ENCODE measurements at places on chromosomes 5 and 9. TPM values are rescaled to one million over a fixed set of nuclear protein-coding genes. Genes with fewer than 3 reads are reported as not detected.

PCDH12 gene
- 0.29 TPM for total RNA-seq

GNA14 gene
- total RNA-seq, result not detected

DNM1 gene
- 5.2 TPM for total RNA-seq

SLC36A3 gene
- total RNA-seq, result not detected

AGXT2 gene
- total RNA-seq, result not detected

LCN1 gene
- not detected for total RNA-seq

BAAT gene
- total RNA-seq, result not detected

OR1J2 gene
- total RNA-seq, result not detected

MSX2 gene
- total RNA-seq, result not detected

CTXN3 gene
- not detected for total RNA-seq

SLC12A7 gene
- total RNA-seq, result 8.6 TPM

GPR151 gene
- total RNA-seq, result not detected

SPINK13 gene
- not detected for total RNA-seq

FGF10 gene
- not detected for total RNA-seq

BRD3 gene
- 6.1 TPM for total RNA-seq

HMGXB3 gene
- 38.8 TPM for total RNA-seq

GABRA6 gene
- not detected for total RNA-seq

PHYHD1 gene
- total RNA-seq, result 5.5 TPM

RETREG1 gene
- total RNA-seq, result not detected

CARTPT gene
- total RNA-seq, result not detected

CDKN2A gene
- 52.5 TPM for total RNA-seq

PPP1R26 gene
- total RNA-seq, result 11.0 TPM

PAX5 gene
- not detected for total RNA-seq

PCDHGA4 gene
- total RNA-seq, result 2.1 TPM

PCDHGA11 gene
- total RNA-seq, result 8.4 TPM

CD14 gene
- total RNA-seq, result 0.18 TPM

MLANA gene
- not detected for total RNA-seq

TAF1L gene
- not detected for total RNA-seq

RNF208 gene
- total RNA-seq, result not detected

FAM221B gene
- total RNA-seq, result not detected

FOXD4L6 gene
- total RNA-seq, result not detected

FGFR4 gene
- total RNA-seq, result 0.29 TPM

PCDHGC3 gene
- 38.6 TPM for total RNA-seq

MEF2C gene
- 2.6 TPM for total RNA-seq

CDH12 gene
- total RNA-seq, result not detected

SREK1IP1 gene
- total RNA-seq, result 5.7 TPM

RANBP17 gene
- total RNA-seq, result 30.7 TPM

FBP2 gene
- 0.29 TPM for total RNA-seq

TMEM252 gene
- total RNA-seq, result not detected

Measured in myometrial cell (primary cell).